Hepatic stellate cell (primary cell): ENCODE measurements at places on chromosomes 1 and 21.

- DNase-seq, result no peak
Measured at GRCh38 chr1:230498704-230499103, 72.6 kb upstream of the PGBD5 start.

- no peak for DNase-seq
Measured at GRCh38 chr1:192147221-192147620, 11.0 kb upstream of the RGS18 start.

GRCh38 chr1:184866586-184866985 is 107.7 kb downstream of the NIBAN1 start:
- DNase-seq, result no peak

DNA sequence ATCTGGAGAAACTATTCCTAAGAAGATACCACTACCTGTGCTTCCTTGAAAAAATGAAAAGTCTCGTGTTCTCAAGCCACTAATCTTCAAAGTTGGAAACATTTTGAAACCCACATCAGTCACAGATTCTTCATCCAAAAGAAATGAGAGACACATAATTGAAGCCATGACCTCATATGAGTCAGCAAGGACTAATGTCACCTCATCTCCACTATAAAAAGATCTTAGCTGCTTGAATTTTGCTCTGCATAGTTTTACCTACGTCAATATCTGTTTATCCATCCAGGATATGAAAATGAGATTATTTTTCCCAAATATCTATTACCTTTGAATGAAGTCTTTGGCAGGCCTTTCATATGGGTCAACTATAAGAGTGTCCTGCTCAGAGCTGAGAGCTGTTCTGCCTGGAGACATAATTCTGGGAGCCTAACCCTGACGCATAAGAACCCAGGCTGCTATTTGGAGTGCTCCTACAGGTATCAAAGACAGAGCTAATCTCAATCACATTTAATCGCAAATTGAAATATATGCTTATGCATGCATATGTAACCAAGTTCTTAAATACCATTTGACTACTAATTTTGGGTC is 312.5 kb upstream of the PKN2 start:
- DNase-seq, result no peak

DNA sequence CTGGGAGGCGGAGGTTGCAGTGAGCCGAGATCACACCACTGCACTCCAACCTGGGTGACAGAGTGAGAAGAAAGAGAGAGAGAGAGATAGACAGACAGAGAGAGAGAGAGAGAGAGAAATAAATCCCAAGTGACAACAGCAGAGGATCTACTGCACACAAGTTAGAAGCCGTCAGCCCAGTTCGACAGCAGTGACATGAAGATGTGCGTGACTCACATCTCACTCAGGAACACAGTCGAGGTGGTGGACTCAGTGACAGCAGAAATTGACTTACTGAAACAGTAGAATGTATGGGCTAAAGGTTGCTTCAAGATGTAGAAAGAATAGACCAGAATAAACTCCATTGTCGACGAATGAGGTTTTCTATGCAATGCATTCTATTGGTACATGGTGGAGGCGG is 77.0 kb upstream of the KRTAP19-8 start:
- no peak for DNase-seq

DNA sequence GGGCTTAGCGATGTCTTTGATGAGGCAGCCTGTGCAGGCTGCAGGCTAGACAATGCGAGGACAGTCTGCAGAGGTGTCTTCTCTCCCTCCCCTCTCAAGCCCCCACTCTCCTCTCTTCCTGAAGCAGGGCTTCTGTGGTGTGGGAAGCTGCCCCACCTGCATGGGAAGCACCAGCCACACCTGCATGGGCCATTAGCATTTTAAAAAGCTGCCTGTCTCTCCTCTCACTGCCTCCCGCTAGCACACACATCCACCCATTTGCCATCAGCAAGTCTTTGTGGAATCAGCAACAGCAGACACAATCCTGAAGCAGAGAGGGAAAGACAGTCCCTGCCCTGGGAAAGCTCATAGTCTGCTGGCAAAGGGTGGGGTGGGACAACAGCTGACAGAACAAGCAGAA is 53.1 kb downstream of the NAV1 start:
- no peak for DNase-seq
